ENCODE measurements at places on chromosomes 5 and 9. TPM values are rescaled to one million over a fixed set of nuclear protein-coding genes. Genes with fewer than 3 reads are reported as not detected.

ZNF454 gene
- 2.4 TPM for total RNA-seq

SH3RF2 gene
- total RNA-seq = 4.8 TPM

TMEM215 gene
- total RNA-seq = 3.1 TPM

PCDHGA8 gene
- 3.9 TPM for total RNA-seq

DAB2 gene
- 87.9 TPM for total RNA-seq

PLPPR1 gene
- total RNA-seq = 2.9 TPM

SLIT3 gene
- total RNA-seq = 82.6 TPM

PCDH12 gene
- total RNA-seq = 5.1 TPM

ANKDD1B gene
- total RNA-seq = 6.0 TPM

DNA sequence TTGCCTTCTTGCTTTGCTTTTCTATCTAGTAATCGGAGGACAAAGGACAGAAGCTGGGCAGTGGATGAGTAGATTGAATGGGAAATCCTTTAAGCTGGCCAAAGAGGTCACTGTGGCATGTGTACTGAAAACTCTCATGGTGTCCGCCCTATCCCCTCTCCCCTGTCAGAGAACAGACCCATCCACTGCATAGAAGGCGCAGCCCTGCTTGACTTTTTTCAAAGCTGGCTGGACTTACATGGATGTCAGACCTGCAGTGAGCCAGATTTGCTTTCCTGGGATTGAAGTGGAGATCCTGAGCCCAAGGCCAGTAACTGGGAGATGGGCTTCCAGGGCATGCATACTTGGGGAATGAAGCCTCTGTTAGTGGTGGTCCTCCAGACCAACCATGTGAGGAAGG is 329.5 kb downstream of the TRPM3 start:
- DNase-seq = no peak

DNA sequence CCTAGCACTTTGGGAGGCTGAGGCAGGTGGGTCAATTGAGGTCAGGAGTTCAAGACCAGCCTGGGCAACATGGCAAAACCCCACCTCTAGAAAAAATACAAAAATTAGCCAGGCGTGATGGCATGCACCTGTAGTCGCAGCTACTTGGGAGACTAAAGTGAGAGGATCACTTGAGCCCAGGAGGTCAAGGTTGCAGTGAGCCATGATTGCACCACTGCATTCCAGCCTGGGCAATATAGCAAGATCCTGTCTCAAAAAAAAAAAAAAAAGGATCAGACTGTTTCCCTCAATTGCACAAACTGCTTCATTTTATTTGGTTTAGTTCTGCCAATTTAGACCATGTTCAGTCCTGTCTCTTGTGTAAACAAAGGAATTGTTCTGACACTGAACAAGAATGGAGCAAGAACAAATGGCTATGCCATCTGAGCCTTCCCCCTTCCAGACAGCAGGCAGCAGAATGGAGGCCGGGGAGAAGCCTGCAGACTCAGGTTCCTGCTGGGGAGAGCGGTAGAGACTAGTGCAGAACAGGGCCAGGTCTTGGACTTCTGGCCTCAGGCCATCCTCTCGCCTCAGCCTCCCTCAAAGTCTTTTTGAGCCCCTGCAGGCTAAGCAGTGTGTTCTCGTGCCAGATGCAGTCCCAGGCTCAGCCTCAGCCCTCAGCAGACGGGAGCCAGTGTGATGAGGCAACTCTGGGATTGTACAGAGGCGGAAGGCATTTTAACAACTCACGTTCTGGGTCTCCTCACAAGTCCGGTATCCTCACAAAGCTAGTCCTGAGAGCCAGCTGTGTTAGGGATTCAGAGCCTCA is 18.2 kb downstream of the HNRNPH1 start:
- peak; percentile 86 for DNase-seq

- no peak for DNase-seq
Measured at GRCh38 chr5:178387856-178388190, 155.2 kb upstream of the PHYKPL start.

- DNase-seq = peak; percentile 63
Measured at GRCh38 chr9:92138157-92138959, 23.1 kb upstream of the SPTLC1 start.

DNA sequence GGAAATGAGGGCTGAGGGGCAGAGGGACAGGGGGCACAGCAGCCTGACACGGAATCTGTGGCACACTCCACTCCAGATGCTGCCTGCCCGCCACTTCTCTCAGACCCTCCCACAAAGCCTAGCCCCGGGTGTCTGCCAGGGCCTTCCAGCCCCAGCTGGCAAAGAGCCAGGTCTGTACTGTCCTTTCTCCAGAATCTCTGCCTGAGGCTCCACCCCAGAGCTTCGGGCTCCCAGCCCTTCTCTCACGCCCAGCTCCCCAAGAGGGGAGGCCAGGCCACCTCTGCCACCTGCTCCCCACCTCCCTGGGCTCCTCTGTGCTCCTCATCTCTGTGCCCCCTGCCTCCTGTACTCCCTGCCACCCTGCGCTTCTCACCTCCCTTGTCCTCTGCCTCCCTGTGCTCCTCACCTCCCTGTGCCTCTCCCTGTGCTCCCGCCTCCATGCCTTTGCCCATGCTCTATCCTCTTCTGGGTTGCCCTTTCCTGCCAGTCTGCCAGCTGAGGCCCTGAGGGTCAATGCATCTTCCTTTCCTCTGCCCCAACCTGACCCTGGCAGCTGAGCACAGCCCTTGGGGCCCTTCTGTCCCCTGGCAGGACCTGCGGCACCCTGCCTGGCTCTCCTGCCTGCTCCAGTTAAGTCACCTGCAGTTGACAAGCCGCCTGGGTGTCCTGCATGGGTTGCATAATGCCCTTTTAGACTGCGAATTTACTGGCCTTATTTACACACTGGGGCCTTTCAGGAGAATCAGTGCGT is 36.4 kb downstream of the RASGEF1C start:
- DNase-seq = peak; percentile 73

DNA sequence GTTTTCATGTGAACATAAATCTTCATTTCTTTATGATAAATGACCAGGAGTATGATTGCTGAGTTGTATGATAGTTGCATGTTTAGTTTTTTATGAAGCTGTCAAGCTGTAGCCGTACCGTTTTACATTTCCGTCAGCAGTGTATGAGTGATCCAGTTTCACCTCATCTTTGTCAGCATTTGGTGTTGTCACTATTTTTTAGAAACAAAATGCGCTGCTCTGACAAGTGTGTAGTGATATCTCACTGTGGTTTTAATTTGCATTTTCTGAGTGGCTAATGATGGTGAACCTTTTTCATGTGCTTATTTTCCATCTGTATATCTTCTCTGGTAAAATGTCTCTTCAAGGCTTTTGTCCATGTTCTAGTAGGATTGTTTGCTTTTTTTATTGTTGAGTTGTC is 6.7 kb upstream of the SPATA31D1 start:
- no peak for DNase-seq

GRCh38 chr5:131545845-131546244 is 89.2 kb downstream of the RAPGEF6 start:
- peak; percentile 78 for DNase-seq

- DNase-seq = peak; percentile 45
Measured at GRCh38 chr5:168706655-168707069, 127.5 kb upstream of the PANK3 start.

DNA sequence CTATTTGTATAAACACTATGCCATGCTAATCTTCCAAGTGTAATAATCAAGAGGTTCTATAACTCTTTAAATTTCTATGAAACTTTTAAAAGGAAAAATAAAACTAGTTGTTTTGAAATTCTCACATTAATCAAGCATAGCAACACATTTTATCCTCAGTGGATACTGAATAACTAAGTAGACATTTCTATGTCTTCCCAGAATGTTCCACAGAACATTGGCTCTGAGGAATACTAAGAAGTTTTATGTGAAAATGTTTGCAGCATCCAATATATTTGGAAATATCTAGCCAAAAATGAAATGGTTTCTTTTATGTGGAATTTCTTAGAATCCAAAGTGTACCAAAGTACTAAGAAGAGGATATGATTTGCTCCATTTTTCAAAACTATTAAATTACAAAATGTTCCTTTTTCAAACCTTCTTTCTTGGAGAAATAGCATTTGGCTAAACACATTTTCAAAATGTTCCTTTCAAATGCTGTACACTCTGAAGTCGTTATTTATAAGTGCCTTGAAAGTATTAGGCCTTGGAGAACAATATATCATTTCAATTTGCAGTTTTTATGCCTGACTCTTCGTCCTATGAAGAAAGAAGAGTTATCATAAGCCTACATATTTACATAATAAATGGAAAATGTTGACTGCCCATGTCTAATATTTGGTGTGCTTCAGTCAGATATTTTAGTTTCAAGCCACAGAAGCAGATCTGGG is 175.6 kb upstream of the COX7C start:
- no peak for DNase-seq

DNA sequence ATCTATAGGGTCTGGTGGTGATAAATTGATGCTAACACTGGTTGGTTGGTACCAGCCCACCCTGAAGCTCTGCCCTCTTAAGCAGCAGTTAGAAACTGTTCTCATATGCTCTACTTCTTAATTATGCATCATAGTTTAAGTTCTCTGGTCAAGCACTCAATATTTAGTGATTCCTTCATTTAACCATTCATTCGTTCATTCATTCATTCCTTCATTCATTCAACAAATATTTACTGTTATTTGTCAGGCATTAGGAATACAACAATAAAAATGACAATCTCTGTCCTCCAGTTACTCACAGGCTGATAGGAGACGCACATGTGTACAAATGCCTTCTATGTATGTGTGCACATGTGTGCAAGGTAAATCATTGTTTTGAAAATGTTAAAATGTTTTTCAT is 54.6 kb downstream of the TRIM32 start:
- DNase-seq = no peak

GRCh38 chr9:35277628-35278359 is 116.0 kb downstream of the UNC13B start:
- DNase-seq = no peak

- no peak for DNase-seq
Measured at GRCh38 chr5:153987301-153987700, 51.4 kb downstream of the FAM114A2 start.

Data from umbilical cord (tissue), 2 donors.